Mesendoderm (in vitro differentiated cells): ENCODE measurements at places on chromosomes 2 and 18.

DNA sequence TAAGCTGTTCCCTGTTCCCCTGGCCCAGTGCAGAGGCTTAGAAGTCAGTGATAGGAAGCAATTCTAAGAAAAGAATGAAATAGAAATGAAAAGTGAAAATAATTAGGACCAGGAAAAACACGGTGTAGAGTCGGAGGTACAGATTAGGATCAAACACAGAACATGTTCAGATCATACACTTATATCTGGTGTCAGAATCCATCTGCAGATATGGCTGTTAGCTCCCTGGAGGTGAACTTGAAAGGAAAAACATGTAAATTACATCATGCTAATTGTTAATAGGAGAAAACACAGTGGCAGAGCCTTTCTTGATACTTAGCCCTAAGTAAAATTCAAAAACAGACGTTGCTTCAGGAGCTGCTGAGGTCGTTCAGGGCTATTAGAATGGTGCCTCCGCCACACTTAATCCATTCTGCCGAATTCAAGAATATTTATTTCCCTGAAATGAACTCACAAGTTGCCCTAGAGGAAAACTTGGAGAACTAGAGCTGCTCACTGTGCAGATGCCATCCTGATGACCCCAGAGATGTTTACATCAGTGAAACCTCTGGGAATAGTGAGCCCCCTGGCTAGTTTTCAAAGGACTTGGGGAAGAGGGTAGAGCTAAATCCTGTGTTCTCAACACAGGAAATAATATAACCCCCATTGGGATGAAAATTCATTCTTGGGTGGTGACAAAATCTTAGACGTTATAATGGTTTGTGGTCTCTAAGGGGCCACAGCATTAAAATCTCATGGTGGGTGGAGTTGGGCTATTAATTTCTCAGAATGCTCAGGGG lies 27.5 kb downstream of the LPIN1 start:
- DNase-seq: no peak

- no peak for DNase-seq
Measured at GRCh38 chr18:22702806-22703205, 230.3 kb upstream of the RBBP8 start.

- DNase-seq: no peak
Measured at GRCh38 chr2:102336502-102336945, 19.1 kb upstream of the IL18R1 start.

GRCh38 chr2:7706791-7707190 lies 789.6 kb downstream of the RNF144A start:
- DNase-seq: no peak

- peak; percentile 31 for DNase-seq
Measured at GRCh38 chr2:196589419-196589818, 50.1 kb upstream of the CCDC150 start.

DNA sequence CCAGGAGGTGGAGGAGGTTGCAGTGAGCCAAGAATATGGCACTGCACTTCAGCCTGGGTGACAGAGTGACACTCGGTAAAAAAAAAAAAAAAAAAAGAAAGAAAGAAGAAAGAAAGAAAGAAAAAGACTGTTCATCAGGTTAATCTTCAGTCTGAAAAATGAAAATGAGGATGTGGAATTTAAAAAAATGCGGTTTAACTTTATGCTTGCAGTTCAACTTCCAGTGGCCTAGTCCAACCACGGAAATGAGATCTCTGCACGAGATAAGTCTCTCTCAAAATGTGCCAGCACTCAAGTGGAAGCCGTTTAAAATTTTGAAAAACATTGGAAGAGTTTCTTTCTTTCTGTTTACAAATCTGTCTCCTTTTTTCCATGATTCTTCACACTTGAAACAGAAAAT lies 112.1 kb downstream of the DOCK10 start:
- DNase-seq: no peak

GRCh38 chr2:47010176-47010575 lies 94.6 kb upstream of the MCFD2 start:
- no peak for DNase-seq

DNA sequence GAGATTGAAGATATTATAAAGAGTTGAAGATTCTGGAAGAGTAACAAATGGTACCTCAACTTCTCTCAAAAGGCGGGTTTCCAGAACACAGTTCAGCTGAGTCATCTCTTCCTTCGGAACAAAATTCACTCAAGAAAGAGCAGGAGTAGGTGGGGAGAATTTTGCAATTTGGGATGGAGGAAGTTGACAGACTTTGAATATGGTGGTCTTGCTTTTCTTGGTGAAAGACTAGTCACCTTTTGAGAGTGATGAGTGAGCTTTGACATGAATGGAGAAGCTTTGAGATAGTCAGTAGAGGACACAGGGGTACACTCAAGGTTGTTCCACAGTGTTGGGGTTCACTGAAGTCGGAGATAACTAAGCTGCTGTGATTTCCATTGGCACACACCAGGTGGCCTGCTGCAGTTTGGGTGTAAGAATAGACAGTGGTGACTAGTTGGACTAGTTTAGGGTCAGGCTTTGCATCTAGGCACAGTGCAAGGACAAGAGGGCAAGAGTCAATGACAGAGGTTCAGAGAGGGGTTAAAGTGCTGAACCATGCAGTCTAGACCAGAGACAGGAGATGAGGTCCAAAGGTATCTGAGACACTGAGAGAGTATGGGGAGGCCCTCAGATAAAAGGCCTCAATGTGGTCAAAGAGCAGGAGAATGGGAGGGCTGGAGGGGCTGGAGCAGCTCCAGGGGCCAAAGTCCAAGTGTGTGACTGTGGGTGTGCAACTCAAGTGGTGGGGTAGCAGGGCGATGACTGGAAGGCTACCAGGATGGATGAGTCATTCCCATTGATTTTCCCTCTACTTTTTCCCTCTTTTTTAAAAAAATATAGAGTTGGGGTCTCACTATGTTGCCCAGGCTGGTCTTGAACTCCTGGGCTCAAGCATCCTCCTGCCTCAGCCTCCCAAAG lies 7.7 kb downstream of the CCL20 start:
- no peak for DNase-seq
